ENCODE measurements at places on chromosomes 6 and 20.

DNA sequence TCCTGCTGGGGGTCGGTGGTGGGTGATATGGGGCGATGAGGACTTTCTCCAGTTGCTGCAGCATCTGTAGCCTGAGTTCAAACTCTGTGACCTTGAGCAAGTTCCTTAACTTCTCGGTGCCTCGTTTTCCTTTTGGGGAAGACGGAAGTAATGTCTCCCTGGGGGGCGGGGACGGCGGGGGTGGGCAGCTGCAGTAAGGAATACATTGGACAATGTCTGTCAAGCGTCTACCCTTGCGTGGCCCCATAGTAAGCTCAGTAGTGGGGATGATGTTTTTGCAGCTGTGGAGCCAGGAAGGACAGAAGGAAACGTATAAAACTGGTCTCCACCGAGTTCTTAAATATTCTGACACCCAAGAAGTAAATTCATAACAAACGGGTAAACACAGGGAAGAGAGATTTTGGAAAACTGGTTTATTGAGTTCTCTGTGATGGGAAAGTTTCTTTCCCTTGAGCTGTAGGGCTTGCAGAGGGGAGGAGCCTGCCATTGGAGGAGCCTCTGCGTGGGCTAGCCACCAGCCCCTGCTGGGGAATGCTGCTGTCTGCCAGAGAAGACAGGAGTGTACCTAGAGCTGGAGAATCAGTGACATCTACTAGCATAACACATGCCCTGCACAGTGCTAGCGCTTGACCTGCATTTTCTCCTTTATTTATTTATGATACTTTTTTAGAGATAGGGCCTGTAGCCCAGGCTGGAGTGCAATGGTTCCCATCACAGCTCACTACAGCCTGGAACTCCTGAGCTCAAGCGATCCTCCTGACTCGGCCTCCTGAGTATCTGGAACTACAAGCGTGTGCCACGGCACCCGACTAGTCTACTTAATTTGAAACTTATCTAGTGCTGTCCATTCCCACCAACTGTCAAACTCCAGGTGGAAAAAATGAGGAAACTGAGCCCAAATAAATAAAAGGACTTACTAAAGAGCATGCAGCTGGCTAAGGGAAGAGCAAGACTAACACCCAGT lies 1.2 kb upstream of the ACSS1 start:
- no peak for DNase-seq

- DNase-seq = peak; percentile 53
Observed at GRCh38 chr6:27836783-27837624, 75.2 kb downstream of the OR2B2 start.

GRCh38 chr6:66226109-66226508 lies 519.1 kb upstream of the EYS start:
- no peak for DNase-seq

GRCh38 chr20:17225851-17226409 lies 910 bp upstream of the PCSK2 start:
- DNase-seq = no peak

DNA sequence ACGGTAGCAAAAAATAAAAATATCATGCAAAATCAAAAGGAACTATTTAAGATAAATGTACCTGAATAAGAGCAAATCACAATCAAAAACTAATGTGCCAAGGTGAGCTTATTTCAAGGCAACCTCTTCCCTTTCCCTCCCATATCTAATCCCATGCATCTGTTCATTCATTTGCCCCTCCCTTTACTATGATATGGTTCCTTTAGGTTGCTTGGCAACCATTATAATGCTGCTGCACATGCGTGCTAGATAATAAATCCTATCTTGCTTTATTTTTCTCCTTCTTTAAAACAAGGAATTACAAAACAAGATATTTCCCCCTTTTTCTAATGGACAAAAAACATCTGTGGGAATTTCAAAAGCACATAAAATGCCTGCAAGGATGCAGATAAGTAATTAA lies 318.2 kb upstream of the POU3F2 start:
- no peak for DNase-seq

Measured in activated naive CD4-positive, alpha-beta T cell treated with anti-CD3 and anti-CD28 coated beads, Interleukin-2, amount 50 U/mL, for 16 hours (primary cell).